ENCODE measurements at places on chromosomes 13 and 19.

DNA sequence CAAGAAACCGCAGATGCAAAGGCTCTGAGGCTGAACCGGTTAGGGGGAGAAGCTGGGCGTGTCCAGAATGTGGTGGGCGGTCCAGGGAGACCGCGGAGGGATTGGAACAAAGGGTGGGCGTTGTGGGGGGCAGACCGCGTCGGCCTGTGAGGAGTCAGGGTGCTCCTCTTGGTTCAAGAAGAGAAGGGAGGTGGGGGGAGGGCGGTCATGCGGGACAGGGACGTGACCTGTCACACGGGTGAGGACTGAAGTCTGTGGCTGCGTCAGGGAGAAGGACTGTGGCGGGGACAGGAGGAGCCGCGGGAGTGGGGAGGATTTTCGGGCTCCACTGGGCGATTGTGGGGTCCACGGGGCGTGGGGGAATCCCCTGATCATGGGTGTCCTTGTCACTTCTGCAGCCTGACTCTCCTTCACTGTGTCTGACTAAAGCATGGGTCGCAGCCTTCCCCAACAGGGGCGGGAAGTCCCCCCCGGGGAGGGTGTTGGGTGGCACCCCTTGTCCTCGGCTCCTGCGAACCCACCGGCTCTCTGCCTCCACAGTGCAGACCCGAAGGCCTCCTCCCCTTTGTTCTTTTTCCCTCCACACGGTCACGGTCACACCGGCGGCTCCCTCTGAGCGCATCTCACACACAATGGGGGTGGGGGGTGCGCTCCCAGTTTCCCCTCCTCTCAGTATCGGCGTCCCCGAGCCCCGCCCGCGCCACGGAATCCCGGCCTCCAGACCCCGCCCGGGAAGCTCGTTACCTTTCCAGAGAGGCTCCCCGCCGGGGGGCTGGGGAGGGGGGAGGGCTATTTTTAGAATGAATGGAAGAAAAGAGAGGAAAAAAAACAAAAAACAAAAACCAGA lies 16.4 kb upstream of the KCNN1 start:
- peak; percentile 28 for DNase-seq

GRCh38 chr13:112997188-112998130 lies 28.4 kb downstream of the MCF2L start:
- no peak for DNase-seq

DNA sequence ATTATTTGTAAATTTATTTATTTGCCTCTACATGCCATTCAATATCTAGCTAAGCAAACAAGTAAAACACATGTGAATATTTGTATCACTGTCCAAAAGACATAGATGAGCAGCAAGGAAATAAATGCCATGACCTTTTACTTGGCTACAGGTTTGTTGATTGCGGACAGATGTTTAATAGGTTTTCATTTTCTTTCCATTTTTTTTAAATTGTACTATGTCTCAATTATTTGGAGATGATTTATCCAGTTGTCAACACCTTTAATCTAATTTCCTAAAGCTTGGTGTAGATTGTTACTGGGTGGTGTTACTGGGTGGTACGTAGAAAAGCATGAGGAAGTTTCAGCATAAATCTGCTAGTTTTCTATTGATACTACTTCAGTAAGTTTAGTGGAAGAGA lies 560.6 kb upstream of the SPRY2 start:
- no peak for DNase-seq

DNA sequence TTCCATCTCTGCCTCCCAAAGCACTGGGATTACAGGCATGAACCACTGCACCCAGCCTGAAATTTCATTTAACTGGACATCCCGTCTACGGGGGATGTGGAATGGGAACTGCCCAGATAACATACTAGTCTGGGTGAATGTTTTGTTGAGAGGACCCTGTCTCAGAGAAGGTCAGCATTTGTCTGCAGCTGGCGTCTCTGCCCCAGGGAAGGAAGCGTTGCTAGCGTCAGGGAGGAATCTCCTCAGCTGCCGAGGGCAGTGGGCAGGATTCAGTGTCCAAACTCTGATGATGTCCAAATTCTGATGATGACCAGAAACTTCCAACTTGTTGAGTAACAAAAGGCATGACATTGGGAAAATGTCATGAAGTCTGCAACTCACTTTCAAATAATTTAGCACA lies 3.1 kb downstream of the NXNL1 start:
- DNase-seq = no peak

DNA sequence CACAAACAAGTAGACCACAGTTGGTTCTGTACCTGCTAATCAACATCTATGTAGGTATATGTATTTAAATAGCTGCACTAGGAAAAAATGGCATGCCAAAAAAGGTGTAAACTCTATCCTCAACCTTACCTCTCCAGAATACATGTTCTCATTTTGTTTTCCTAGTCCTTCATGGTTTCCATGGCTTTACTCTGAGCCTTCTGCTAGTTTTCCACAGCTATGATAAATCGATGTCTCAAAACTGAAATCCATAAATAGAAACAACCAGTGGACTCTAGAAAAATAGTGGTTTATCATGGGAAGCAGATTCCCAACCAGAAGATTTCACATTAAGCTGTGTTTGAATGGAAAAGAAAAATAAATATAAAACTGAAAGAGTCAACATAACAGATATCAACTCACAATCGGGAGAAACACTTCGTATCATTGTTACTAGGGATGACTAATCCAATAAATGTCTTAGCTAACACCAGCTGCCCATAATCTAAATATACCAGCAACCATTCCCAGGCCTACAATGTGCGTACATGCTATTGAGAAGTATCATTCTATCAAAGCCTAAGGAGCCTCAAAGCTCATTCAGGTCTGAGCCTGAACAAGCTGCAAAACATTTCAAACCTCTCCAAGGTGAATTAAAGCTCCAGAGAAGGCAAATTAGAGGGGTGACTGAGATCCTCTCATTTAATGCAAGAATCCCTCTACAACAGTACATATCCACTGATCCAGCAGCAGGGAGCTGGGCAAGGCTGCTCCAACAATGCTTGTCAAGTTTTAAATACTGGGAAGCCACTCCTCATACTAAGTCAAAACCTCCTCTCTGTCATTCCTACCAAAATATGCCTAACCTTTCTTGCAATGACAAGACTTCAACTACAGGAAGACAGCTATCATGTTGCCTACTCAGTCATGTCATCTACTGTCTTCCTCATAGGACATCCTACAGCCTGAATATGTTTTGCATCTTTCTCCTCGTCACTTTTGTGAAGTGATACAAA lies 90.2 kb downstream of the KCTD12 start:
- no peak for DNase-seq

GRCh38 chr19:2731181-2731995 lies 8.4 kb downstream of the SLC39A3 start:
- DNase-seq = no peak

GRCh38 chr19:3979289-3979673 lies 6.0 kb downstream of the EEF2 start:
- DNase-seq = no peak

Data from stimulated activated CD4-positive, alpha-beta T cell treated with anti-CD3 and anti-CD28 coated beads, Interleukin-4, amount 100 ng/mL, for 4 hours (primary cell).